Stimulated activated naive CD8-positive, alpha-beta T cell treated with anti-CD3 and anti-CD28 coated beads, Interleukin-15, Interleukin-2, amounts not matched to agents 100 U/mL and 50 U/mL, for 24 hours (primary cell): ENCODE measurements at places on chromosomes 4 and X.
A peak's percentile ranks its signal among the peaks of the same experiment; 100 is the strongest.

- no peak for DNase-seq
Observed at GRCh38 chr4:124783847-124784246, 71.3 kb upstream of the ANKRD50 start.

GRCh38 chr4:74522251-74522991 lies 77.5 kb downstream of the AREG start:
- no peak for DNase-seq

- DNase-seq: peak; percentile 76
Observed at GRCh38 chr4:15963576-15963975, 601 bp upstream of the FGFBP2 start.

GRCh38 chr4:34633241-34633640 lies 1611.1 kb downstream of the ARAP2 start:
- no peak for DNase-seq

- DNase-seq: no peak
Observed at GRCh38 chr4:7313347-7313811, 121.0 kb downstream of the SORCS2 start.
